ENCODE measurements at places on chromosomes 6 and 20. TPM values are rescaled to one million over a fixed set of nuclear protein-coding genes. Genes with fewer than 3 reads are reported as not detected.

GRCh38 chr6:67679566-67680296 lies 955.4 kb upstream of the ADGRB3 start:
- DNase-seq = no peak

The ELOVL2 gene
- 2.4 TPM for total RNA-seq

DNA sequence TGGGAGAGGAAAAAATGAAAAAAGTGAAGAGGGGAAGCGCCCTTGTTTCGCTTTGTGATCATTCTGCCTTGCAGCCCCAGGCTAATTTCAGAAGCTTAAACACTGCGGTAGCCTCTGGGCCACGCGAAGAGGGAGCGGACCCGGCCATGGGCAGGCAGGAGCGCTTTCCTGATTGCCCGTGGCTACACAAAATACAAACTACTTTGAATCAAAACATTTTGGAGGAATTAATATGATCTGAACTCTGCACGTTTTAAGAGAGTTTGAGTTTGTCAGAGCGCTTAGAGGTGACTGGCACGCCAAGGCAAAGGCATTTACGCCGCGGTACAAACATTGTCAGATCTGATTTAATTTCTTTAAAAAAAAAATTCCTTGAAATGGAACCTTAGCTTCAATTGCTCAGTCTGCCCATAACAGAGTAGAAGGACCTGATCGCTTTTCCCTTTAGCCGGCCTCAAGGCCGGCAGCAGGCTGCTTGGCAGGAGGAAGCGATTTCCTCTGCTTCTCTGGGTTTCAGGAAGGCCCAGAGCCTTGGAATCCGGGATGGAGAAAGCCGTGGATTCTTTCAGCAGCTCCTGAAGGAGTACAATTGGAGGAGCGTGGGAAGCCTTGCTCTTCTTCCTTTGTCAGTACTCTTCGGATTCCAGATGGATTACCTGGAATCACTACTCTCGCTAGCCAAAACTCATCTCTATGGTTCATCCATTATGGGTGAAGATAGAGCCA lies 9.7 kb downstream of the TFAP2D start:
- DNase-seq = no peak

The ATXN1 gene
- total RNA-seq = 42.5 TPM

The TRAPPC3L gene
- total RNA-seq = not detected

The HCK gene
- total RNA-seq = 7.0 TPM

All from Right ventricle myocardium inferior (tissue), 1 donor.